ENCODE measurements at places on chromosomes 11 and 22.

- DNase-seq: no peak
Observed at GRCh38 chr11:19701421-19701820, 11.2 kb upstream of the NAV2 start.

DNA sequence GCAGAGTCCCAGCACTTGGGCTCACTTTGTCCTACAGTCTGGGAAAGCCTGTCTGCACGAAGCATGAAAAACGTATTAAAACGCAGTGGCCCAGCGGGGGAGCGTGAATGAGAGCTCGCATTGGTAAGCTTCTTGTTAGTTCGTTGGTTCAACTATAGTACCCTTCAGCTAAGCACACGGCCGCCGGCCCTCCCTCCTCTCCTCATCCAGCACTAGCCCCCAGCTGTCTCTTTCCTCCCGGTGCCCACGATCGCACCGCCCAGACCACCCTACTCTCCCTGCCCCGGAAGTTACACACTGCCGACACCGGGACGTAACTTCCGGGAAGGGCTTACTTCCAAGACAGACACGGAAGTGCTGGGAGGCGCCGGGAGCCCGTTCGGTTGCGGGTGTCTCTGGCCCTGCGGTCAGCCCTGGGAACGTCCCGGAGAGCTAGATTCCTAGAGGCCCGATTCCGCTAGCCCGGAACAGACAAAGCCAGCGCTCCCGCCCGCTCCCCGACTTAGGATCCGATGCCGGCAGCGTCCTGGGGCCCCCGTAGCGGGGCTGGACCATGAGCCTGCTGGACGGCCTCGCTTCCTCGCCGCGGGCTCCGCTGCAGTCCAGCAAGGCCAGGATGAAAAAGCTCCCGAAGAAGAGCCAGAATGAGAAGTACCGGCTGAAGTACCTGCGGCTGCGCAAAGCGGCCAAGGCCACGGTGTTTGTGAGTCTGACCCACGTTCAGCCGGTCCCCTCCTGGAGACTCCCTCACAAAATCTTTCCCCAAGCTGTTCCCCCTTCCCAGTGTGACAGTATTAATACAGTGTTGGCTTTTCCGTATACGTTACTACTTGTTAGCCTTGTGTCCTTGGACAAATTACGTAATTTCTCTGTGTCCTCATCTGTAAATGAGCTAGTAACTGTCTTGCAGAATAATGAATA, at the start of gene TBRG1:
TSS of gene TBRG1 (plus strand) at position 334 of the 921 bp plus-strand sequence. CDS start at position 554, 220 bp downstream.
- DNase-seq: peak; percentile 81

GRCh38 chr22:50083462-50084079, 1.7 kb downstream of the MLC1 start:
- DNase-seq: no peak

- DNase-seq: no peak
Observed at GRCh38 chr11:5257296-5257695, 2.7 kb upstream of the HBG2 start.

GRCh38 chr11:9825315-9825714, 161.4 kb downstream of the SWAP70 start:
- no peak for DNase-seq

Measured in CD4-positive, alpha-beta memory T cell (primary cell).